B cell (primary cell): ENCODE measurements at places on chromosomes 11 and 22.

DNA sequence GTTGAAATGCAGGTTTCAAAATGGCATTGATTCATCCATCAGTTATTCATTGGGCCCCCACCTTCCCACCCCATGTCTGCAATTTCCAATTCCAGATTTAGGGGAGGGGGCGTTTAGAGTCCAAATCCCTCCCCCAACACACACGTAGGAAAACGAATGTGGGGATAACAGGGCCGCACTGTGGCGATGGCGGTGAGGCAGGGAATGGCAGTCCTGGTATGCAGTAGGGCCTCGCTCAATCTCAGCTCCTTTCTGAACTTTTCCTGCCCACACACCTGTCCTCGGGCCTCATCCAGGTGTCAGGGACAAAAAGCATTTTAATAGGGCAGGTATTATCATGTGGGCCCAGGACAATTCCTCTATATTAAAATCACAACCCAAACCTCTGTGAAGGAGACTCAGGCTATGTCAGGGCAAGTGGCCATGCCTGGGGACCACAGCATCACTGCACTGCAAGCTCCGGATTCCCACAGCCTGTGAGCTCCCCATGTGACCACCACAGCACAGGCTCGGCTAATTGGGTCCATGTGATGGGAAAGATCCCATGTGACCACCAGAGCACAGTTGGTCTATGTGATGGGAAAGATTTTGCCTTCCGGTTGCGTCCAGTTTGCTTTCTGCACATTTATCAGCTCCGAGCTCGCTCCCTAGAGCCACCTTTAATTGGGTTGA, 44.5 kb downstream of the RTL6 start:
- no peaks in the 10 kb centered on the region for H3K36me3 ChIP-seq
- H3K27ac ChIP-seq: no peak overlapping the region
- no peaks in the 10 kb centered on the region for H3K27me3 ChIP-seq
- peaks cover 6% of the 10 kb centered on the region for H3K4me1 ChIP-seq
- DNase-seq: no peak

- no peak overlapping the region for H3K4me3 ChIP-seq
- H3K4me1 ChIP-seq: no peaks in the 10 kb centered on the region
- no peak for DNase-seq
- no peak overlapping the region for H3K27ac ChIP-seq
- H3K36me3 ChIP-seq: no peaks in the 10 kb centered on the region
Measured at GRCh38 chr11:47225552-47226400, 11.0 kb downstream of the DDB2 start.

DNA sequence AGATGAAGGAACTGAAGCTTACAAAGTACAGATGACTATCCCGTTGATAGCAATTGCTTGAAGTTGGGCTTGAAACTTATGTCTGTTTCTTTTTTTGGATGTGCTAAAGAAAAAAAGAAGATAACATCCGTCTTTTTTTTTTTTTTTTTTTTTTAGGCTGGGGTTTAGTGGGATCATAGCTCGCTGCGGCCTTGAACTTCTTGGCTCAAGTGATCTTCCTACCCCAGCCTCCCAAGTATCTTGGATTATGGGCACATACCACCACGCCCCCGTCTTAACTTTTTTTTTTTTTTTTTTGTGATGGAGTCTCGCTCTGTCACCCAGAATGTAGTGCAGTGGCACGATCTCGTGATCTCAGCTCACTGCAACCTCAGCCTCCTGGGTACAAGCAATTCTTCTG, 40.8 kb upstream of the SCN3B start:
- H3K4me3 ChIP-seq: no peak overlapping the region
- H3K27ac ChIP-seq: no peak overlapping the region
- H3K27me3 ChIP-seq: no peaks in the 10 kb centered on the region
- no peaks in the 10 kb centered on the region for H3K36me3 ChIP-seq
- no peak for DNase-seq
- no peaks in the 10 kb centered on the region for H3K4me1 ChIP-seq

DNA sequence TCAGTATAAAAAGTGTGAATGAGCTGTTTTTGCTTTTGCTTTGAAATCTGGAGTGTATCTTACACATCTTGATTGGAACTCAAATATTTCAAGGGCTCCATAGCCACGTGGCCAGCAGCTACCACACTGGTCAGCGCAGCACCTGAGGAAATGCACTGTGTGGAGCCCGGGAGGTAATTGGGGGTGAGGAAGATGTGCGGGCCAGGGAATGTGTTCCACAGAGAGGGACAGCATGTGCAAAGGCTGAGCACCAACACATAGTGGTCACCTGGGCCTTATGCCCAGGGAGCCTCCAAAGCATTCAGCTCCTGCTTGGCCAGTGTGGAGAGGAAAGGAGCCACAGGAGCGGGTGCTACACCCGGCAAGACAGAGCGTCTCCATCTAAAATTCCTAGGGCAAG, 20.8 kb downstream of the RELT start:
- no peaks in the 10 kb centered on the region for H3K27me3 ChIP-seq
- no peaks in the 10 kb centered on the region for H3K36me3 ChIP-seq
- no peak for DNase-seq
- no peak overlapping the region for H3K4me3 ChIP-seq
